ENCODE measurements at places on chromosomes 2 and 18.

DNA sequence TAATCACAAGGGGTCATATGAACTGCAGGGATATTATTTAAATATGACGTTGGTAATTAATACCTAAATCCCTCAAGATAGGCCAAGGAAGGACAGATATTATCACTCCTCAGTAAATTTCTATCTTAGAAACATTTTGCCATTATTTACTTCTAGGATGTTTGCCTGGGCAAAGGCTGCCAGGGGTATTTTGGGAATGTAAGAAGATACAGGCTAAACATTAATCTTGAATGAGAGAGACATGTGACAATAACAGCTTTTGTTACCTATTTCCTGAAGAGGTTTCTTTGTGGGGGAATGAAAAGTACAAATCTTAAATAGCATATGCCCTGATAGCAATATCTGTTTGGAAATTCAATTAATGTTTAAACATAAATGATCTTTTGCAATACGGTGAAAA is 756 bp upstream of the CCDC195 start:
- no peak for DNase-seq

DNA sequence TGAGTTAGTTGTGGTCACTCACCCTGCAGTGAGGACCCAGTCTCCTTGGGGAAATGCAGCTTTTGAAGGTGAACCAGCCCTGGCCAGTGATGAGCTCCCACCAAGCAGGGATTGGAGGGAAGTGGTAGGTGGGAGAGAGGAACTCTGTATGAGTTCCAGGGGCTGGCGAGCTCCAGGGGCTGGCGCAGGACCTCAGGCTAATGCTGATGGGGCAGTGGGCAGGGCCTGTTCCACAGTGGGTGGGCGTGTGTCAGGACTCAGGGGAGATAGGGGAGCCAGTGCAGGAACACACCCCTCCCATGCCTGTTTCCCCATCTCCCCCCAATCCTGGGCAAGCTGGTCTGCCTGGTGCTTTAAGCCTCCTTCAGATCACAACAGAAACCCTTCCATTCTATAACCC is 208.4 kb downstream of the DYSF start:
- no peak for DNase-seq

GRCh38 chr2:23533338-23533695 is 148.3 kb downstream of the KLHL29 start:
- no peak for DNase-seq

GRCh38 chr2:67213270-67213670 is 183.9 kb upstream of the ETAA1 start:
- DNase-seq: no peak

GRCh38 chr2:168245074-168245825 is 2.1 kb downstream of the STK39 start:
- DNase-seq: no peak

DNA sequence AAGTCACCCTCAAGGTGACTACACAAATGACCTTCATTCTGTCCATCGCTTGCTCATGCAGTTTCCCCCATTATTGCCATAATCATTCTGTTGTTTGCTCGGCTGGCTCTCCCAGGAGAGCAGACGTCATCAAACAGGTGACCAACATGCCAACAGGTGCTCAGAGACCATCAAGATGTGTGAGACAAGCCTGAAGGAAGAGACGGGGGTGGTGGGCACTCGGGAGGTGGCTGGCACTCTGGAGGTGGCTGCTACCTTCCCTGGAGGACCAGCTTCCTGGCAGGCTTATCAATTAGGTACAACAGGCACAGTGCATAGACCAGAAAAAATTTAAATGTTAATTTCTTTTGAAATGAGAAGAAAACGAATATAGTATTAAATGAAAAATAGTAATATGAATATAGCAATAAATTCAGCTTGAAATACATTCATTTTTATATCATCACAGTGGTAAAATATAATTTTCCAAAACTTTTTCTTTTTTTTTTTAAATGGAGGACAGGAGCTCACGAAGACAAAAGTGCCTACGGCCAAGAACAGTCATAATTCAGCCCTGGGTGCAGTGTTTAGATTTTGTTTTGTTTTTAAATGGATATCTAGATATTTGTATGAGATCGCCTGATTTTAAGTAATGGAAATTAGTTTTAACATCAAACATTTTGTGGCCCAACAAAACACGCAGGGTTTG is 16.9 kb upstream of the HAAO start:
- no peak for DNase-seq

DNA sequence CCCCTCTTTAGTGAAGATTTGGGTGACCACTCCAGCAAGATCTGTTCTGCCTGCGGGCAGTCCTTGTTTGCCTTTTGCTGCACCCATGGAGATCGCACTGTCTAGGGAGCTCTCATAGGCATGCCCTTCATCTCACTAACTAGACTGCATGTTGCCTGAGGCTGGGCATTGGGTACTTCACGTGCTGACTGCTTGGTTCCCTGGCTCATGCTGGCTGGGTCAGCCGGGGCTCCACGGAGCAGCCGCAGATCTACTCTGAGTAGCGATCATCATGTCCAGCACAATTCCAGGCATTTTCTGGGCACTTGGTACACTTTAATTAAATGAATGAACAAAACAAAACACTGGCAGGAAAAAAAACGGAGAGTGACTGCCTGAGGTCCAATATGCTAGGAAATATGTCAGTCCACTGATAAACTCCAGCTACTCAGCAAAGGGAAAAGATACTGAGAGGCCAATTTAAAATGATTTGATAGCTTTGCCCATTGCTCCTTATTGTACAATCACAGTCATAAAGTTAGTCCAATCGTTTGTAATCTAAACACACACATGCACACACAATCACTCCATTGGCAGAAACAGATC is 220.3 kb downstream of the C1D start:
- DNase-seq: no peak

DNA sequence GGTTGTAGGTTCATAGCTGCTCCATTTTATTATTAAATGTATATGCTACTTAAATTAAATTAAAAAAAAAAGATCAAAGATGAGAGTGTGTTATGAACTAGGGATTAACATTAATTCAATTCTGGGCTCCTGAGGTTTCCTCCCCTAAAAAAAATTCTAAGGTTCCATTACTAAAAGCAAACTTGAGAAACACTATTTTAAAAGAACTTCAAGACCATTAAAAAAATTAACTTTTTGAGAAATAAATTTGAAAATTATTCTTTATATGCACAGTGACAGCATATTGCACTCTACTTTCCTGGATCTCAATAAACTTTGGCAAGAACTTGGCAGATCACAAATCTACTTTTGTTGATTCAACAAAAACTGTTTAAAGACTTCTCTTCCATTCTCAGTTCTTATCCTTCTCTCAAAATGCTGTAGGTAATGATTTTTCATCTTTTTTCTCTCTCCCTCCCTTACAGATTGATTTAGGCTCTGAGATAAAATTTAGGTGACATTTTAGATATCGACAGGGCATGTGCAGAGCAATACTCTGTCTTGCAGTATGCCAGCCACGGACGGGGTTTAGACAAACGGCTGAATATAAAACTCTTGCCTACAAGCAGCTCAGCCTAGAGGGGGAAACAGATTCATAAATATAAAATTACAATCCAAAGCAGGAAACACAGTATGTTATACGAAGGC is 592 bp upstream of the MARS2 start:
- no peak for DNase-seq

DNA sequence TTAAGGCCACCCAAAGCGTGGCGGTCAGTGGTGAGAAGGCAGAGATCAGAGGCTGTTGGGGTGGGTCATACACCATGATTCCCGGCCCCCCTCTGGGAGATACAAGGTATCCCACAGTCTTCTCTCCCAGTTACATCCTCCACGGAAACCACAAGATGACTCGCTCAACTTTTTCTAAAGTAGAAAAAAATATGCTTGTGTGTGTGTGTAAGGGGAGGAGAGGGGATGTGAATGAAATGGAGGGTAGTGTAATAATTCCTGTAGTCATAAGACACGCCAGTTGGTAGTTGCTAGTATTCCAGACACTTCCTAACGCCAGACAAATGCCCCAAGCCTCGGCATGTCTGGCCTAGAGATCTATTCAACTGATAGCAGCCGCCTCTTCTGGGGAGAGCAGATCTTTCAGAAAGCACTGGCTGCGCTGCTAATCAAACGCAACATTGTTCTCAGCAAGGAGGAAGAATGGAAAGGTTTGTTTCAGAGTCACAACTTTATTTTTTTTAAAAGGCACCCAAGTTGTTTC is 143.5 kb downstream of the TGIF1 start:
- DNase-seq: peak; percentile 86

- DNase-seq: peak; percentile 94
Observed at GRCh38 chr18:46939337-46939963, 22.0 kb downstream of the KATNAL2 start.

GRCh38 chr2:207238831-207239701 is 73.3 kb upstream of the KLF7 start:
- DNase-seq: peak; percentile 99

GRCh38 chr2:129606496-129607270 is 372.8 kb upstream of the RAB6C start:
- no peak for DNase-seq

GRCh38 chr2:187527262-187527661 is 27.0 kb downstream of the TFPI start:
- peak; percentile 55 for DNase-seq

GRCh38 chr18:61676773-61677434 is 215.9 kb downstream of the RNF152 start:
- peak; percentile 3 for DNase-seq

GRCh38 chr18:77250926-77251729 is 1.5 kb downstream of the GALR1 start:
- DNase-seq: no peak

DNA sequence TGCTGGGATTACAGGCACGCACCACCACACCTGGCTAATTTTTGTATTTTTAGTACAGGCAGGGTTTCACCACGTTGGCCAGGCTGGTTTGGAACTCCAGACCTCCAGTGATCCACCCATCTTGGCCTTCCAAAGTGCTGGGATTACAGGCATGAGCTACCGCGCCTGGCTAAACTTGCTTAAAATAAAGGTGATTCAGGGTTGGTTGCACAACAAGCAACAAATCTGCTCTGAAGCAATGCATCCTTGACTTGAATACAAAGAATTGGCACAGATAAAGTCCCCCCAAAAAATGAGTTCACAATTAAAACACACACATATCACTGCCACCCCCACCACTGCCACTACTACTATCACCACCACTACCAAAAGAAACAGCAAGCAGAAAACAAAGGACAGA is 34.9 kb downstream of the CCDC88A start:
- no peak for DNase-seq

DNA sequence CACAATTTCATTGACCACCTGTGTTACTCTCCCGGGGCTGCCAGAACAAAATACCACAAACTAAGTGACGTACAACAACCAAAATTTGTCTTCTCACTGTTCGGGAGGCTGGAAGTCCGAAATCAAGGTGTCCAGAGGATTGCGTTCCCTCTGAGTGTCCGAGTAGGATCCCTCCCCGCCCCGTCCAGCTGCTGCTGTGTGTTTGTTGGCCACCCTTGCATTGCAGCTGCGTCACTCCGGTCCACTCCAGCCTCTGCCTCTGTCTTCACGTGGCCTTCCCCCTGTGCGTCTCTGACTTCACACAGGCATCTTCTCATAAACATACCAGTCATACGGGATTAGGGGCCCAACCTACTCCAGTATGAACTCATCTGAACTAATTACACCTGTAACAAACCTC is 251.8 kb upstream of the SMIM21 start:
- no peak for DNase-seq

DNA sequence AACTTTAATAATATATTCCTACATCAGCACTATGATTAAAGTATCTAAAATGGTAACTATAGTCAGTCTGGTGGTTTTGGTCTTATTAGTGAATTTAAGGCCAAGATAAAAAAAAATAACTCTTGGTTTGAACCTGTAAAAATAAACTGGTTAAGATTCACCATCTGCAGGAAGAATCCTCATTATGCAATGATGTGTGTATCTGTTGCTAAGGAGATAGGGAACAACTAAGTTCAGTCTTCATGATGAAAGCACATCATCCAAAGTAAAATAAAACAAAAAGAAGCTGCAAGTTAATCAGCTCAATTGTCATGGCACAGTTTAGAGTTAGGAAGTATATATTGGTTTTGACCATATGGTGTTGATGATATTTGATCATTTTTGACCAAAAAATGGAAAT is 466.0 kb downstream of the NYAP2 start:
- DNase-seq: peak; percentile 15

GRCh38 chr2:98556344-98557033 is 51.8 kb downstream of the COA5 start:
- no peak for DNase-seq

- no peak for DNase-seq
Observed at GRCh38 chr2:24457696-24458386, 33.2 kb upstream of the NCOA1 start.

GRCh38 chr18:44881461-44882162 is 200.9 kb downstream of the SETBP1 start:
- no peak for DNase-seq
